ENCODE measurements at places on chromosomes 3 and 15. TPM values are rescaled to one million over a fixed set of nuclear protein-coding genes. Genes with fewer than 3 reads are reported as not detected.
A peak's percentile ranks its signal among the peaks of the same experiment; 100 is the strongest.

- peaks cover 1% of the 10 kb centered on the region for H3K27me3 ChIP-seq
- no peaks in the 10 kb centered on the region for H3K36me3 ChIP-seq
- no peak overlapping the region for H3K4me3 ChIP-seq
Observed at GRCh38 chr15:100007609-100008008, 274.4 kb upstream of the LYSMD4 start.

DNA sequence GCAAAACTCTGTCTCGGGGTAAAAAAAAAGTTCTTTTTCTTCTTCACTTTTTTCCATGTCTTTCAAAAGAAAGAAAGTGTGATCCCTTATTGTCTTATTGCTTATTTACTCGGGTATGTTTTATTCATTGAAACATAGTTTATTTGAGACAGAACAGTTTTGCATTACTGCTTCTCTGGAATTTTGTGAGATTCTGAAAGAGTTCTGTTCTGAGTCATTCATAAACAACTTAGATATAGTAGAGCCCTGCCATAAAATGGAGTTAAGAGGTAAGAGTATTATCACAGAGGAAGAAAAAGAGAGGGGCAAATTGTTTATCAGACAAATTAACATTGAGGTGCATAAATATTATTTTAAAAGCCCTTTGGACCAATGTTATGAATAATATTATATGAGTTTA, 522.2 kb downstream of the ROBO2 start:
- no peak overlapping the region for H3K4me3 ChIP-seq
- no peak for DNase-seq
- H3K27ac ChIP-seq: no peak overlapping the region

GRCh38 chr15:40844696-40845030, 815 bp downstream of the SPINT1 start:
- H3K36me3 ChIP-seq: peaks cover 3% of the 10 kb centered on the region
- peaks cover 27% of the 10 kb centered on the region for H3K4me1 ChIP-seq
- peak overlapping the region; percentile 18 for H3K27ac ChIP-seq
- no peak for DNase-seq

GRCh38 chr3:45163481-45163880, 17.3 kb upstream of the CDCP1 start:
- DNase-seq: no peak
- H3K4me3 ChIP-seq: no peak overlapping the region
- no peak overlapping the region for H3K27ac ChIP-seq
- H3K27me3 ChIP-seq: peaks cover 28% of the 10 kb centered on the region

DNA sequence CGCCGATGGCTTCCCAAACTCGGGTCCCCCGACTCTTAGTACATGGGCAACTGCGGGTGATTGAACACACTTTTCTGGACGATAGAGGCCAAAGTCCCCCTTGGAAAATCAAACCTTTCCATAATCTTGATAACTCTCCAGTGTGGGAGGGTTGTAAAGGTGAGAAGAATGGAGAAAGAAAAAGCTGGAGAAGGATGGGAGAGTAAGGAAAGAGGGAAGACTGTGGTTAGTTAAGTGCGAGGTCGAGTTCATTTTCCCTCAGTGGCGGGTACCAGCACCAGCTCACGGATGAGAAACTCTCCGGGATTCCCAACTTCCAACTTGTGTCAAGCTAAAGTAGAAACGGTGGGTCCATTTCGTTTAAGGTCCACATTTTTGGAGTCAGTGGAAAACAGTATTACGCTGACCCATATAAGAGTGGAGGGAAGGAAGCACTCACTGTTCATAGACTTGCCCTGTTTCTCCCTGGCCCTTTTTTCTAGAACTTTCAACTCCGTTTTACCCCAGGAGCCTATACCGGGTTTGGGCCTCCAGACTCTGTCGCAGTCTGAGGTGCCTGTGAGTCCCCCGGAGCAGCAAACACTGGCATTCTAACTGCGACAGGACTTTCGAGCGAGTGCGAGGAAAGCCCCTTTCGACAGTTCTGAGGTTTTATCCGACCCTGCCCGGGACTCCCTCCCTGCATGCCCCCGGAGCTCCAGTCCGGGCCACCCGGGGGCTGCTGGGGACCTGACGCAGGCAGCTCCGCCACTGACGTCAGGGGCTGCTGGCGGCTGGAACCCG, 14.8 kb downstream of the ZIC1 start:
- no peak overlapping the region for H3K4me3 ChIP-seq
- H3K4me1 ChIP-seq: no peaks in the 10 kb centered on the region
- H3K27me3 ChIP-seq: peaks cover 45% of the 10 kb centered on the region
- H3K36me3 ChIP-seq: no peaks in the 10 kb centered on the region
- H3K27ac ChIP-seq: peak overlapping the region; percentile 25

- peaks cover 67% of the 10 kb centered on the region for H3K4me1 ChIP-seq
Observed at GRCh38 chr3:156680243-156680914, 6.0 kb downstream of the TIPARP start.

DNA sequence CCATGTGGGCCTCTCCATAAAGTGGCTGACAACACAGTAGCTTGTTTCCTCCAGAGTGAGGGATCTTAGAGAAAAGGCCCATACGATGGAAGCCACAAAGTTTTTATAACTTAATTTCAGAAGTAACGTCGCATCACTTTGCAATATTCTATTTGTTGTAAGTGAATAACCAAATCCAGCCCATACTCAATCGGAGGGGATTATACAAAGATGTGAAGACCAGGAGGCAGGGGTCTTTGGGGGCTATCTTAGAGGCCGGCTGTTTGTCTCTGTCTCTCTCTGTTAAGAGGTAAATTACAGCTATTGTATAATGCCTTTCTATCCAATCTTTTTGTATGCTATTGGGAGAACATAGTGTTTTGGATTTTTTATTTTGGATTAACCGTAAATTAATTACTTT, 9.1 kb downstream of the ARIH1 start:
- no peak for DNase-seq
- no peak overlapping the region for H3K27ac ChIP-seq
- H3K36me3 ChIP-seq: peaks cover 39% of the 10 kb centered on the region
- H3K4me1 ChIP-seq: peaks cover 27% of the 10 kb centered on the region
- no peak overlapping the region for H3K4me3 ChIP-seq

DNA sequence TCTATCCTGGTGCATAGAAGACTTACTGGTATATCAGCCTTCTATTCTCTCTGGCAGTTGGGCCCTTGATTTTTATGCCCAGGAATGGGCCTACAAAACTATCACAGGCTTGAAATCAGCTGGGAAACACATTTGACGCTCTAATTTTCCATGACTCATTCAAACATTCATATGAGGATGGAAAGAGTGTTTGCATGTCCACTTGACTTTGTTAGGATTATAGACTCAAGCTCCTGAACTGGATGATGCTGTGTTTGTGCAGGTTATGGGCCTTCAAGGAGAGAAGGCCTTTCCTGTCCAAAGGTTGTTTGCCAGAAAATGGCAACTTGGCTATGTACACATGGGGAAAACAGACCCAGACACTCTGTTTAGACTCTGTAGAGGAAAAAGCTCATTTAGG, 219.9 kb downstream of the GAP43 start:
- no peaks in the 10 kb centered on the region for H3K36me3 ChIP-seq
- H3K4me1 ChIP-seq: no peaks in the 10 kb centered on the region
- H3K4me3 ChIP-seq: no peak overlapping the region
- no peak for DNase-seq
- no peaks in the 10 kb centered on the region for H3K27me3 ChIP-seq

DNA sequence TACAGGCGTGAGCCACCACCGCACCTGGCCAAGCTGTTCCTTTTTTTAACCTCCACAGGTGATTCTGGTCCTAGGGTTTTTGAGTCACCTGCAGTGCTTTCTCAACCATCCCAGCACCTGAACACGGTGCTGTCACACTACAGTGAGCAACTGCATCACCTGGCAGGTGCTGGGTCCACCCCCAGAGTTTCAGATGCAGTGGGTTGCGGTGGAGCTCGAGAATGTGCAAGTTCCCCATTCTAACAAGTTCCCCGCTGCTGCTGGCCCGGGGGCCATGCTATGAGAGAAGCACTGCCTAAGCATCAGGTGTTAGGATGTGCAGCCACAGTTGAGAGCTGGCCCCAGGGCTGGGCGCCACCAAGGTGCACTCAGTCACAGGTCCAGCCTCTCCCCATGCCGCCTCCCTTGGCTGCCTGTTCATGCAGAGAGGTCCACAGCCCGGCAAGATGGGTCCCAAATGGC, 18.0 kb downstream of the ISG20 start:
- no peak overlapping the region for H3K4me3 ChIP-seq
- peaks cover 12% of the 10 kb centered on the region for H3K4me1 ChIP-seq
- H3K36me3 ChIP-seq: peaks cover 20% of the 10 kb centered on the region
- H3K27me3 ChIP-seq: no peaks in the 10 kb centered on the region

Gene PIF1
- 20.9 TPM for total RNA-seq

Gene KCNAB1
- total RNA-seq: not detected

Gene GOLGA8Q
- not detected for total RNA-seq
